ENCODE measurements at places on chromosomes 1 and 21.

- DNase-seq = no peak
These were observed 156.5 kb downstream of the PCNX2 start for GRCh38 chr1:233138788-233139585.

GRCh38 chr1:189859385-189859977 is 618.2 kb downstream of the BRINP3 start:
- no peak for DNase-seq

GRCh38 chr1:197725044-197725443 is 50.2 kb downstream of the DENND1B start:
- no peak for DNase-seq

DNA sequence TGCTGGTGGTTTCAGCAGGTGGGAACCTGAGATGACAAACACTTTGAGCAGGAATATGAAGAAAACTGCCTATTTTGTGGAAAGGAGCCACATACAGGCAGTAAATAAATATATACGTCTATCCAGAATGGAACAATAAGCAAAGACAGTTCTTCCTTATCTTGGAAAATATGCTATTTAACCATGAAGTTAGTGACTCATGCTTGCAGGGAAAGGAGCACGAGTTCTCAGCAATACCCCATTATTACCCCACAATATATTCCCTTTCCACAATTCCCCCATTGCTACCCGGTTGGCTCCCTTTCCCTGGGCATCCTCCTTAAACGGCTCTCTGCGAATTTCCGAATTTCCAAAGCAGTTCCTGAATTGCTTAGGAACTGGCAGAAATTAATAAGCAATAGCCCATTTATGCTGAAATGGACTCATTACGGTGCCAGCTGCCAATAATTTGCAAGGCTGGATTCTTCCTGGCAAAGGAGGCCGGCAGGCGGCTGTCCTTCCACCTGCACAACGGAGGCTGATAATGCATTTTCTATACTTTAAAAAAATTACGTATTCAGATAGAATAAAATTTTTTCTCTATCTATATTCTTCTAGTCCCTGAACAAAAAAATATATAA is 65.4 kb downstream of the TIAM1 start:
- no peak for DNase-seq

- DNase-seq = no peak
These were observed 251.4 kb downstream of the ZNF648 start for GRCh38 chr1:181809991-181810545.

- DNase-seq = no peak
These were observed 34.0 kb downstream of the MEGF6 start for GRCh38 chr1:3577300-3577699.

GRCh38 chr1:154557939-154558719 is at the start of gene UBE2Q1:
Gene UBE2Q1 (minus strand): TSS chr1:154558662. CDS start chr1:154558553, 109 bp downstream.
- DNase-seq = no peak

GRCh38 chr1:172724765-172725613 is 66.1 kb downstream of the FASLG start:
- no peak for DNase-seq

- no peak for DNase-seq
These were observed 64.6 kb downstream of the CAPN2 start for GRCh38 chr1:223776826-223777454.

DNA sequence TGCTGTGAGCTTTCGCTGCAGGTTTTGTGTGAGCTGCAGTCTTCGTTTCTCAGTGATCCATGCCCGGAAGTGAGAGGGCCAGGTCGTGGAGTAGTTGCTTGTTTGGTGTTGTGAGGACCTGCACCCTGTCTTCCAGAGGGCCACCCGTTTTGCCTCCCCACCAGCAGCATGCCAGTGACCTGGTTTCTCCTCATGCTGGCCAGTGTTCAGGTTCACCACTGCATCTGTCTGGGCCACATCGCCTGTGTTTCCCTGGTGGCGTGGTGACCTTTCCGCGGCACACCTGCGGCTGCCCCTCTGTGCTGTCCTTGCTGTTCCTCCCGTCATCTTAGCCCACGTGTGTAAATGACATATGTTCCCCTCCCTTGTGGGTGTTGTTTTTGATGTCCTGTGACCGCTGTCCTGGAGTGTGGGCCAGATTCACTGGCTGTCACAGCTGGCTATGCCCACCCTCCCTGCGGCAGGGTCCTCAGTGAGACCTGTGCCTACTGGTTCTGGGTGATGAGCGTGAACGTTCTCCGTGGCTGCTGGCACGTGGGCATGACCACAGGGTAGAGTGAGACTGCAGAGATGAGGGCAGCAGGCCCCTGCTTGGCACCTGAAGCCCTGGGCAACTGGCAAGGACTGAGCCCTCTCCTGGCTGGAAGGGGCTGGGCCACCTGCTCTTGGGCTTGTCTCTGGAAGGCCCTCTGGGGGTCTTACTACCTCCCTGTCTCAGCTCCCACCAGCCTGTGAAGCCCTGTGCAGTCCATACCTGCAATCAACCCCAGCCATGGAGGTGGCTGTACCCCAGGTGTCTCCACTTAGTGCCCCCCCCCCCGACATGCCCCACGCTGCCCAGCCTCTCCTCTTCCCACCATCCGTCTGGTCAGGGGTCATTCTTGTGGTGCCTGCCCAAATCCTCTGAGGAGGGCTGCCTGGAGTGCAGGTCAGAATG is 7.3 kb downstream of the IBA57 start:
- DNase-seq = no peak

DNA sequence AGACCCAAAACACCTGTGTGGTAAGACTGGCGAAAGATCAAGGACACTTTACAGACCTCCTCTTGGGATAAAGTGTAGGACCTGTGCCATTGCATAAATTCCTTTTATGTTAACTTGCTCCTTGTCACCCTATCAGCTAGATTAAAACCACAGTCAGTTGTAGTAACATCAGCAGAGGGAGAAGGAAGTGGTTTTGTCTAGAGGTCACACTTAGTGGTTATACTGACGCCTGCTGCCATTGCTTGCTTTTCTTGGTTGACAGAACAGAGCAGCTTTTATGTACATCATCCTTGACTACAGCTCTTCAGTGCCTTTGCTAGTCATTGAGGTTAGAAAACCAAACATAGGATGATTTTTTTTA is 101.4 kb downstream of the PBX1 start:
- DNase-seq = no peak

- no peak for DNase-seq
These were observed 51.9 kb downstream of the DHX9 start for GRCh38 chr1:182890927-182891610.

- DNase-seq = no peak
These were observed 97.7 kb downstream of the NEK7 start for GRCh38 chr1:198254521-198254920.

DNA sequence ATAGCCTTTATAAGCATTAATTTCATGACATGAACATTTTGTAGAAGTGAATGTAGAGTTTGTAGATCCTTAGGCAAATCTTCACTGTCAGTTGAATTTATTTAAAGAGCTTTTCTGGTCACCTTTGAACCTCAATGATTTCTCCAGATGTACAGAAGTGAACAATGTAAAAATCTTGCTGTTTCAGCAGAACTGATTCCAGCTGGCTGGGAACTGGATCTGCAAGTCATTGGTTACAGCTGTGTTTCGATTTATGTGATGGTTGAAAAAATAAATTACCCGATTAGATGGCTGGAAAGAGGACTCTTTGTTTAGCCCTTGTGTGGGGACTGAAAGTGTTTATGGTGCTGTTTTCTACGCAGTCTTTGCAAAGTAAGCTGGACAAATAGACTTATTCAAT is 849.8 kb downstream of the USP25 start:
- DNase-seq = no peak

DNA sequence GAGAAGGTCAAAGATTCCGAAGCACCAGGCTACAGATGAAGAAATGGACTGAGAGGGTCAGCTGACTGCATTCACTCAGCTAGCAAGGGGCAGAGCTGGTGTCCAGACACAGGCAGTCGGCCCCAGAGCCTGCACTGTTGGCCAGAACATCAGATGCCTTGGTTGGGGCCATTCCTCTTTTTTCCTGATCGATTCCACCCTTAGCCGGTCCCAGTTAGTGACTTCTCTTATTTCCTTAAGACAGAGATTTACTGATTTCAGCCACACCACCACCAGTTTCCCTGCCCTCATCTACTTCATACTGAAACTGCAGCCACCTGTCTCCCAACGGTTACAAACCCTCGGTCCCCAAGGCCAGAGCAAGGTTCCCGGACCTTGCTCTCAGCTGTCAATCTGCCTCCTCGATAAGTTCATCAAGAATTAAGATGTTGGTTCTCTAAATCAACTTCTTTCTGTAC is 11.5 kb downstream of the CD58 start:
- DNase-seq = no peak

DNA sequence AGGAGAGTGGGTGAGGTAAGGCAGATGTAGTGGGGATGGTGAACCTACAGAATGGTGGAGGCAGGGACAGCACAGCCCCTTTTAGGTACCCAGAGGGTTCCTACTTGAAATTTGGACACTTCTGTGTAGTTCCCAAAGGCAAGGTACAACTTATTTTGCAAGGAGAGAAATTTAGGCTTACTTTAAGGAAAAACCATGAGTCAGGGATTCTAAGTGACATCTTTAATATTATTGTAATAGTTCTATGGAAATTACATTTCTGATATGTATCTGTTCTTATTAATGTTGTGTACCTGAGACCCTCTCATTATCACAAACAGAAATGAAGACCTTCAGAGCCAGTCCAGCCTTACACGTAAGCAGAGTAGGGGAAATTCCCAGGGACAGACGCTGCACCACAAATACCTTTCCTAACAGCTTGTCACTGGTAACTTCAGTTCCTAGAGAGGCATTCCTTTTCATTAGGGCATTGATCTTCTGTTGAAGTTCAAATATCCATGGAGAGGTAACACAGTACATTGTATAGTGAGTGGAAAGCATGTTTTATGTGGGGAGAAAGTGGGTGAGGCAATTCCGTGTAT is 7.9 kb downstream of the DYRK3 start:
- no peak for DNase-seq

- DNase-seq = no peak
These were observed 374.0 kb downstream of the CAMTA1 start for GRCh38 chr1:7159116-7159781.

GRCh38 chr1:222877854-222878253 is 63.0 kb downstream of the DISP1 start:
- no peak for DNase-seq

DNA sequence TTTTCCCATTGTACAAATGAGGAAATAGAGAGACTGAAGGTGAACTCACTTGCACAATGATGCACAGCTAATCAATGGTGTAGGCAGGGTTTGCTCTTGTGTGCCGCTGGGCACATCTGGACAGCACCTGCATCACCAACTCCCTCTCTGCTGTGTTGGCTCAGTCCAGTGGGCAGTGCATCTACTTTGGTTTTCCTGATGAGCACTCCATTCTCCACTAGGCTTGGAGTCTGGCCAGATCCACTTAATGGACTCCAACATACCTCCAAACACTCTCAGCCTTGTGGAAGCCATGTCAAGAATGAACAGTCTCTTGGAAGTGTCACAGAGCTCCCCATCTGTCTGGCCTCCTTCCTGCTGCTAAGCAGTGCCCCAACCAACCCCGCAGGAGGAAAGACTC is 152.2 kb downstream of the HIVEP3 start:
- DNase-seq = no peak

GRCh38 chr21:30349572-30349971 is 1.2 kb upstream of the KRTAP23-1 start:
- DNase-seq = no peak

DNA sequence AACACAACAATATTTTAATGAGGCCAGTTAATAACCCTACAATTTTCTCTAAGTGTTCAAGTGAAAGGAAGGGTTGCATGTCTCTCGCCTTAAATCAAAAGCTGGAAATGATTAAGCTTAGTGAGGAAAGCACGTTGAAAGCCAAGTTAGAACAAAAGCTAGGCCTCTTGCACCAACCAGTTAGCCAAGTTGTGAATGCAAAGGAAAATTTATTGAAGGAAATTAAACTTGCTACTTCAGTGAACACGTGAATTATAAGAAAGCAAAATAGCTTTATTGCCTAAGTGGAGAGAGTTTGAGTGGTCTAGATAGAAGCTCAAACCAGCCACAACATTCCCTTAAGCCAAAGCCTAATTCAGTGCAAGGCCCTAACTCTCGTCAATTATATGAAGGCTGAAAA is 135.6 kb downstream of the DUSP10 start:
- DNase-seq = no peak

GRCh38 chr1:101394041-101394440 is 157.2 kb downstream of the S1PR1 start:
- DNase-seq = no peak

DNA sequence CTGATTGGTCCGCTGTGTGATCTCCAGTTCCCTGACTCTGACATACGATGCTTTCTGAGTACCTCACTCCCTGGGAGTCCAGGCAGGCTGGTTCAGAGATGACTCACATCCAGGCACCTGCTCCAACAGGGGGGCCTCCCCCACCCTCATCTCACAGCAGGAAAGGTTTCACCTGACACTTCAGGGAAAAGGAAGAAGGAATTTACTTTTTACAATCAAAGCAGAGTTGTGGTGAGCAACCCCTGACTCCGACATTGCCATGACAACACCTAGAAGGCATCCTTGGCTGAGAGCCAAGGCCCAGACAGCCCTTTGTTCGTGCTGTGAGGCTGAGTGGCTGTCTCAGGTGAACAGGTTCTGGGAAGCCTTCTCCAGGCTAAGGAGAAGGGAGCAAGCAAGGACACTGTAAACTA is 164.6 kb upstream of the GJB5 start:
- DNase-seq = no peak

- DNase-seq = no peak
These were observed 4.6 kb downstream of the IPO13 start for GRCh38 chr1:43951021-43951985.

DNA sequence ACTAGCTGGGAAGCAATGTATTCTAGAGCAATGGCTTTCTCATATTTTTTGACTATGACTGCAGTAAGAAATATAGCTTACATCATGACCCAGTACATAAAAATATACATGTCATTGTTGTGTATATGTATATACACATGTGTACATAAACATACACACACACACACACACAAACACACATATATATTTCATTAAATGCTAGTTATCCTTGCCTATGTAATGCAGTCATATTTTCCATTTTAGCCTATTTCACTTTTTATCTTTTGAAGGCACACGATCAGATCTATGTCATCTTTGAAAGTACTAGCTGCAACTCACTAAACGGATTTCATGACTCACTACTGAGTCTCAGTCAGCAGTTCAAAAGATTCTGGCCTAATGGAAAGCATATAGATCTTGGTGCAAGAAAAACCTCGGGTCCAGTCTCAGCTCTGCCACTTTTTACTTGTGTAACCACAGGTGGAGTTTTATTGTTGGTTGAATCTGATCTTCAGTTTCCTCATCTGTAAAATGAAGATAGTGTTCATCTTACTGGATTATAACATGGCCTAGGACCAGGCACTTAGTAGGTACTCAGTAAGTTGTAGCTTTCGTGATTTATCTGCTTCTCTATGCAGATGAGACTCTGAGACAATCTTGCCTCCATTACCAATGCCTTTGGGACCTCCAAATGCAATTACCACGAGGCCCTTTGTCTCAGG is 325.6 kb downstream of the RRAGC start:
- no peak for DNase-seq

Measured in activated CD4-positive, CD25-positive, alpha-beta regulatory T cell treated with anti-CD3 and anti-CD28 coated beads, Interleukin-2, amount 50 U/mL, for 16 hours (primary cell).